ENCODE measurements at places on chromosomes 3 and 15. TPM values are rescaled to one million over a fixed set of nuclear protein-coding genes. Genes with fewer than 3 reads are reported as not detected.

SAMMSON gene
- total RNA-seq = not detected

SLC27A2 gene
- total RNA-seq = not detected

LDHAL6B gene
- total RNA-seq = not detected

KNG1 gene
- total RNA-seq = not detected

ZPLD1 gene
- 0.36 TPM for total RNA-seq

RBP2 gene
- total RNA-seq = not detected

DGKG gene
- 10.0 TPM for total RNA-seq

CHRNA3 gene
- 13.8 TPM for total RNA-seq

IGF2BP2 gene
- total RNA-seq = 6.3 TPM

SECISBP2L gene
- 37.9 TPM for total RNA-seq

P2RY1 gene
- total RNA-seq = 21.4 TPM

TRH gene
- total RNA-seq = not detected

CCDC54 gene
- not detected for total RNA-seq

SCAANT1 gene
- total RNA-seq = not detected
